Left lobe of liver (tissue), 2 donors: ENCODE measurements at places on chromosomes 13 and 19. TPM values are rescaled to one million over a fixed set of nuclear protein-coding genes. Genes with fewer than 3 reads are reported as not detected.

GRCh38 chr19:6706633-6706958 lies 13.9 kb downstream of the C3 start:
- no peak for DNase-seq

DNA sequence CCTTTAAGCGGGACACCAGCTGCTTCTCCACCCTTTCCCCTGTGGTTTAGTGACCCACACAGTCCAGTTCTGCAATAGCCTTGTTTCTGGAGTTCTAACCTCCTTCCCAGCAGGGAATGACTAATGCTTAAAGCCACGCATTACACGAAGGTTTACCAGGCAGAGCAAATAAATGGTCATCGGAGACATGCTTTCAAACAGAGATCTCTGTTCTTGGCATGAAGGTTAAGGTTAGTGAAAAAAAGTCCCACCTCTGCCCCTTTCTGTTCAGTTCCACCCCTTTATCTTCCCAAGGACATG lies 25.3 kb upstream of the MEDAG start:
- DNase-seq = no peak

- no peak for DNase-seq
Measured at GRCh38 chr13:30216111-30216510, 91.2 kb downstream of the KATNAL1 start.

DNA sequence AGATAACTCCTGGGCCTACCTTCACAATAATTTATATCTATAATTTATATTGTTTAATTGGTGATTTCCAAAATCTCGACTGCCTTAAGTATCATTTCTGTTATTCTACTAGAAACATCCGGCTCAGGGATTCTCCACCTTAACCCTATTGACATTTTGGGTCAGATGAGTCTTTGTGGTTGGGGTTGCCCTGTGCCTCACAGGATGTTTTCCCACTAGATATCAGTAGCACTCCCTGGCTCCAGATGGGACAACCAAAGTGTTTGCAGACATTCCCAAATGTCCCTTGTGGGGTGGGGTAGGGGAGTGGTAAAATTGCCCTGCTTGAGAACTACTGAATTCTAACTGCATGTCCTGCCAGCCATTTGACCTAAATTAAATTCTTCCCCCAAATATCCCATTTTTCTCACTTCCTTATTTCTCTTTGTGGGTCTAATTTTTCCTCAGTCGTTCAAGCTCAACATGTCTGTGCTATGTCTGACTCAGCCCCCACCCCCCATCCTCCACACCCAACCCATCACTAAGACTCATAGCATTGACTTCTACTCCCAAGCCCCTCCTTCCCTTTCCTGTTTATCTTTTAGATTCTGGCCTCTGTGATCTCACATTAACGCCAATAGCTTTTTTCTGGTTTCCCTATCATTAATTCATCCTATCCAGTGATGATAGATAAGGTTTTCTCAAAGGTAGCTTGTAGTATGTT lies 545.1 kb downstream of the EFNB2 start:
- no peak for DNase-seq

- DNase-seq = no peak
Measured at GRCh38 chr19:4185413-4186086, 3.1 kb downstream of the ANKRD24 start.

The OR7C1 gene
- not detected for total RNA-seq

The TBXA2R gene
- 4.4 TPM for total RNA-seq

DNA sequence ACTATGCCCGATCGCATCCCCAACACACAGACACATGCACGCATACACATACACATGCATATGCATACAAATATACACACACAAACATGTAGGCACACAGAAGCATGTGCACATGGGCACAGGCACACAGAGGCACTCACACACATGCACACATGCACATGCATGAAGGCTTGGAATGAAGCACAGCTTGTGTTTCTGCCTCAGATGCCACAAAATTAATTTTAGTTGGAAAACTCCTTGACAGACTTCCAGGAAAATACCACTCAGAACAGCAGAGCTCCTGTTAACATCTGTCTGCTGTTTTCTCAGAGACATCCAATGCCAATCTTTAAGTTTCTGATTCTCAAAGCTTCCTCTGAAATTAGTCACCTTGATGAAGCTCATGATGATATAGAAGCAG lies 532.7 kb downstream of the RFC3 start:
- no peak for DNase-seq

DNA sequence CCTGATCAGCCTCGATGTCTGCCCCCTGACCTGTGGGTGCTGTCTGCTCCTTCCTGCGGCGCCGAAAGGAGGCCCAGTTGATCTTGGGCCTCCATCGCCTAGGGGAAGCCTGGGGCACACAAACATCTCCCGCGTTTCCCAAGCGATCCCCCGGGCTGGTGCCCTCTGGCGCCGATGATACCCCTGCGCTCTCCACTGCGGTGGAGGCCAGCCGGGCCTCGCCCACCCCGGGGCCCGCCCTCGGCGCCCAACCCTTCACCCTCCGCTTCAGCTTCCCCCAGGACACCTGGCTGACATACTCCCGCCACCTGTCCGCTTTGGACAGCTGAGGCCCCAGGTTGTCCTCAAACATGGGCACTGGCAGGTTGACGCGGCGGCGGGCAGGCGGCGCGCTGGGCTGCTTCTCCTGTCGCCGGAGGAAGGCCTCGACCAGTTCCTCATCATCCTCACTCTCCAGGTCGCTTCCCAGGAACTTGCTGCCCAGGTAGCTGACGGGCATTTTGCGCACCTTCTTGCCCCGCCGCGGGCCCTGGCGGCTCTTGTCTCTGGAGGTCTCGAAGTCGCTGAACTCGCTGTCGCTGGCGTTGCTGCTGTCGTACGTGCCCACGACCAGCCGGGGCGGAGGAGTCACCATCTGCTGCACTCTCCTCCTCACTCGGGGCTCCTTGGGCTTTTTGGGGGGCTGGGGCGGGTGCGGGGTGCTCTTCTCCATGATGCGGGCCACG lies 1.3 kb downstream of the CCDC8 start:
- no peak for DNase-seq

GRCh38 chr19:9885077-9885552 lies 50.0 kb downstream of the PIN1 start:
- DNase-seq = no peak

The HRC gene
- not detected for total RNA-seq

GRCh38 chr19:49553451-49554271 lies 25.9 kb downstream of the RCN3 start:
- no peak for DNase-seq

DNA sequence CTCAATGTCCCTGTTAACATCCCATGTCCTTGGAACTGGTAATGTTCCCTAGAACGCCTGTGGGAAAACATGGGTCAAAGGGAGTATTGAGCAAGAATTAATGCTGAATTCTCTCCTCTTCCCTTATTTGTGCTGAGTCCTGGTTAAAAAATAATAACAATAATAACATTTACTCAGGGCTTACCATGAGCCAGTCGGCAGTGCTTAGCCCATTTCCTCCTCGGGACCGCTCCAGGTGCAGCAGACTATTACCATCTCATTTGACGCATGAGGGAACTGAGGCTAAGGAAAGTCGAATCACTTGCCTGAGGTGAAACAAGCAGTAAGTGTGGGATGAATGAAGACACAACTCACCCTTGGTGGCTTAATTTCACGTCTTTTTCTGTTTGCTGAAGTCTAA lies 33.6 kb upstream of the SLC15A1 start:
- no peak for DNase-seq

DNA sequence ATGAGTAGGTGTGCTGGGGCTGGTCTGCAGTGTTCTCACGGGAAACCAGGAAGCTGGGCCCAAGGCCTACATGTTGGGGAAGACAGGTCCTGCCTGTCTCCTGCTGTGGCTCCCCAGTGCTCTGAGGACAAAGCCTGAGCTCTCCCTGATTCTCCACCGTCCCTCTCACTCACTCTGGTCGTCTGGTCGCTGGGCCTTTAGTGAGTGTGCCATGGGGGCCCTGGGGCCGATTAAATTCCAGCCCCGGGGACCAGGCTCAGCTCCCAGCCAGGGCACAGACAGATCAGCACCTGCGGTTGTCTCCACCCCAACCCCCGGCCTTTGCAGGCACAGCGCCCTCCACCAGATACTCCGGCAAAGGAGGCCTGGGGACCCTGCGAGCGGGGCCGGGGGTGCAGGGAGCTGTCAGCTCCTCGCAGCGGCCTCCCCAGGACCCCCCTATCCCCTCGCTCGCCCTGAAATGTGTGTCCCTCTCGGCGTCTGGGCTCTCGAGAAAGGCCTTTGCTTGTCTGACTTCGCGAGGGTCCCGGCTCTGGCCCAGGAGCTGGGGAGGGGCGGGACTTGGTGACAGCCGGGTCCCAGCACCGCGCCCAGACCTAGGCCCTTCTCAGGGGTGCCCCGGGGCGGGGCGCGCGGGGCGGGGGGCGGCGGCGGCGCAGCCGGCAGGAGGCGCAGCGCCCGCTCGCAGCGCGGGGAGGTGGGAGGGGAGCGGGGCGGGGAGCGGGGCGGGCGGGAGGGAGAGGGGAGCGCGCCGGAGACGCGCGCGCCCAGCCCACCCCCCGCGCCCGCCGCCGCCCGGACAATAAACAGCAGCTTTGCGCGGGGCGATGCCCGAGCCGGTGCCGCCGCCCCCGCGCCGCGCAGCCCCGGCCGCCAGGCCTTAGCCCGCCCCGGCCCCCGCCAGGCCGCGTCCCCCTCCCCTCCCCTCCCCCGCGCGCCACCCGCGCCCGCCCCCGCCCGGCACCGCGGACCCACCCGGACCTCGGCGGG lies at the start of gene PALM:
Gene PALM, plus strand, starts transcription at position 782 of the 990 bp plus-strand sequence. CDS start 212 bp downstream, outside the sequence.
- no peak for DNase-seq

GRCh38 chr19:57802269-57802668 lies 12.4 kb downstream of the ZNF552 start:
- no peak for DNase-seq

DNA sequence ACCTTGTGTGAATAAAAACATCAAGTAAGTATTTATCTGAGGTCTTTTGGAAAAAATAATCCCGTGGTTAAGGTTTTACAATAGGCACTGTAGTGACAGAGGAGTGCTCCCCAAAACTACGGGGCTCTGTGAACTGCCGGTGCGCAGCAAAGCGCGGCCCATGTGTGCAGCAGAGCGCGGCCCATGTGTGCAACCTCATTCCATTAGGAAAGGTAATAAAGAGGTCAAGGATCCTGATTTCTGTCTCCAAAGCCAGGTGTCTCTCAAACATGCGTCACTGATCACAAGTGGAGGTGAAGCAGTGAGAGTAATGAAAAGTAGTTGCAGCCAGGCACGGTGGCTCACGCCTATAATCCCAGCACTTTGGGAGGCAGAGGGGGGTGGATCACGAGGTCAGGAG lies 58.7 kb downstream of the MRPL57 start:
- DNase-seq = no peak

The PSG2 gene
- total RNA-seq = not detected

GRCh38 chr13:102678339-102679107 lies 16.3 kb downstream of the METTL21C start:
- no peak for DNase-seq

The CSNK1A1L gene
- total RNA-seq = not detected

- no peak for DNase-seq
Measured at GRCh38 chr13:99062593-99062992, 84.7 kb upstream of the DOCK9 start.

DNA sequence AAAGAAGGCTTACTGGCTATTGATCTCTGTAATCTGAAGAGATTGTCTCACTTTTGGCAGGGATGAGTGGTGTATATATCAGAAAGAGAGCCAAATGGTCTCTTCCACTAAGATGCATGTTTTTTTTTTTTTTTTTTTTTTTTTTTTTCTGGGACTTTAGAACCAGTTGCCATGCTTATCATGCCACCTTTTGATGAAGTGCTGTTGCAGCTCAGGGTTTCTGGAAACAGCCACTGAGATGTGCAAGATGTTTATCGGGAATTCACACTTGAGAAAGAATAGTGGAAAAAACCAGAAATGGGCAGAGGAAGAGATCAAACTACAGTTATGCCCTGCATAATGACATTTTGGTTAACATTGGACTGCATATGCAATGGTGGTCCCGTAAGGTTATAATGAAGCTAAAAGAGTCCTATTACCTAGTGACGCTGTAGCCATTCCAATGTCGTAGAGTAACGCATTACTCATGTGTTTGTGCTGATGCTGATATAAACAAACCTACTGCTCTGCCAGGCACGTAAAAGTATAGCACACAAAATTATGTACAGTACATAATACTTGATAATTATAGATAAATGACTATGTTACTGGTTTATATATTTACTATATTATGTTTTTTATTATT lies 121.0 kb downstream of the KLF5 start:
- no peak for DNase-seq

The ELL gene
- 11.2 TPM for total RNA-seq

DNA sequence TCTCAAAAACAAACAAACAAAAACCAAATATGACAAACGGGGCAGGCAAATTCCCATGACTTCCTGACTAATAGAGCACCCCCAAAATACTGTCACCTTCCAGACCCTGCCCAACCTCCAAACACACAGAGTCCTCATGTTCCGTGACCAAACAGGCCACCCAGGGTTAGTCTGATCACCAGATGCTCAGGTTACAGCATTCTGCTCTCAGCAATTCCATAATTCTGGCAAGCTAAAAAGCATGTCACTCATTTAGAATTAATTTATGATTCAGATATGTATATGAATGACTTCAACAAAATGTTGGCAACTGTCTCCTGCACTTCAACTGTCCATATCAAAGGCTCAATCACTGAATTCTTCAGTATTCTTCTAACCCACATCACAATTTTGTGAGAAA lies 52.4 kb downstream of the ZIC5 start:
- DNase-seq = no peak

The CCL25 gene
- total RNA-seq = 0.30 TPM
